ENCODE measurements at places on chromosomes 11 and 22.

DNA sequence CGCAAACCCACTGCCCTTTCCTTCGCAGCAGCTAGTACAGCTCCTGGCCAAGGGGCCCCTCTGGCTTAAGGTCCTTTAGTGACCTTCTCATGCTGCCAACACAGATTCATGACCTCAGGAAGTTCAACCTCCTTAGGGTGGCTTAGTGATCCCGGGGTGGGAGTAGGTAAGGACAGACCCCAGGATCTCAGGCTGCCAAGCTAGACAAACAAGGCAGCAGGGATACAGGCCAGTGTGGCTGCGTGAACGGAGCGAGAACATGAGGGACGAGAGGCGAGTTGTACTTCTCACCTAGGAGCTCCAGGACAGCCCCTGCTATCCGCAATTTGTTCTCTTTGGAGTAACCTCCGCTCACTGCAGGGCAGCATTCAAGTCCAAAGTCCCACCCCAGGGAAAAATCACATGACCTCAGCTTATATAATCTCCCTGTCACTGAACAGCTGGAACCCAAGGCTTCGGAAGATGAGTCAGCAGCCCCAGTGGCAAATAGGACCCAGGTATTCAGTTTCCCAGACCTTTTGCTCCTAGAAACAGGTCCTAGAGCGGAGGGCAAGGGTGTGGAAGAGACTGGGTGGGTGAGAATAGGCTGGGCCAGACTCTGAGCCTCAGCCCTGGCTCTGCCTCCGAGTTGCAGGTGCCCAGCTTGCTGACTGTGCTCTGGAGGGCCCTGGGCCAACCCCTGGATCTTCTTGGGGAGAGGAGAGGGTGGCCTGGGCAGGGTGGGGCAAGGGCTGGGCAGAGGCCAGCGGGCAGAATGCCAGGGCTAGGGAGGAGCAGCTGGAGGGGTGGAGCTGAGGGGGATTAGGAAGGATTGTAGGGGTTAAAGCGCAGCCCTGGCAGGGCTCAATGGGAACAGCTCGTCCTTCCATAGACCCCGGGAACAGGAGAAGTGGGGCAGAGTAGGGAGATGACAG, 13.1 kb downstream of the USP2 start:
- DNase-seq = no peak

- DNase-seq = no peak
Measured at GRCh38 chr22:30397656-30398635, 1.1 kb downstream of the SEC14L2 start.

GRCh38 chr22:28237783-28238182, 318.7 kb upstream of the PITPNB start:
- no peak for DNase-seq

- no peak for DNase-seq
Measured at GRCh38 chr22:37546437-37547250, 13.6 kb upstream of the CDC42EP1 start.

GRCh38 chr22:35177811-35178210, 79.5 kb upstream of the HMGXB4 start:
- no peak for DNase-seq

- no peak for DNase-seq
Measured at GRCh38 chr11:4370166-4370565, 2.0 kb upstream of the OR52B4 start.

DNA sequence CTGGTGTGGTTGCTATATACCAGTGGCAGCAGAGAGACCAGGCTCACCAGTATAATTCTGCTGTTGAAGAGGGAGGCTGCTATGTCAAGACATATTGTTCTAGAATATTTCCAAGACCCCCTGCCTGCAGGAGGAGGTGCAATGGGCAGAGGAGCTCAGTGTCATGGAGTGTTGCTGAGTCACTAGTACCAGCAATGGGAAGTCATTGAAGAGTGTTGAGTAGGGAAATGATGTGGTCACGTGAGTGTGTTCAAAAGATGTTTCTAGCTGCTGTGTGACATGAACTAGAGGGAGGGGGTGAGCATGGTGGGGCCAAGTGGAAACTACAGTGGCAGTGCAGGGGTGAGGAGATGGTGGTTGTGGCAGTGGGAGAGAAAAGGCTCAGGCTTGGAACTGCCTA, 76.3 kb upstream of the BIRC3 start:
- no peak for DNase-seq
